Smooth muscle cell of trachea (primary cell): ENCODE measurements at places on chromosomes 7 and 10. TPM values are rescaled to one million over a fixed set of nuclear protein-coding genes. Genes with fewer than 3 reads are reported as not detected.

Gene GJC3
- not detected in 2 replicates for total RNA-seq

Gene VDAC2
- total RNA-seq, result 121 and 179 TPM in 2 replicates

Gene AVL9
- 46.0 and 51.1 TPM in 2 replicates for total RNA-seq

Gene FRMPD2
- not detected in 2 replicates for total RNA-seq

Gene AZGP1
- not detected in 2 replicates for total RNA-seq

Gene CXCL12
- total RNA-seq, result 42.0 and 133 TPM in 2 replicates

Gene VAX1
- total RNA-seq, result not detected in 2 replicates

Gene NYAP1
- total RNA-seq, result 1.3 and 3.5 TPM in 2 replicates

Gene COL13A1
- total RNA-seq, result 17.2 and 21.5 TPM in 2 replicates
